CD8-positive, alpha-beta memory T cell (primary cell): ENCODE measurements at places on chromosomes 3 and 15. TPM values are rescaled to one million over a fixed set of nuclear protein-coding genes. Genes with fewer than 3 reads are reported as not detected.

The BCL2A1 gene
- 55.8 TPM for total RNA-seq

The ENTPD3 gene
- total RNA-seq, result not detected

The TMCO5A gene
- total RNA-seq, result not detected

GRCh38 chr15:30885814-30886213 lies 17.9 kb upstream of the FAN1 start:
- DNase-seq, result no peak
- no peak overlapping the region for H3K27ac ChIP-seq
- no peaks in the 10 kb centered on the region for H3K4me1 ChIP-seq

GRCh38 chr3:13207975-13208705 lies 134.9 kb upstream of the IQSEC1 start:
- H3K36me3 ChIP-seq, result no peaks in the 10 kb centered on the region
- H3K4me1 ChIP-seq, result no peaks in the 10 kb centered on the region
- H3K27me3 ChIP-seq, result peaks cover 6% of the 10 kb centered on the region
- no peak overlapping the region for H3K27ac ChIP-seq
- no peak overlapping the region for H3K4me3 ChIP-seq

DNA sequence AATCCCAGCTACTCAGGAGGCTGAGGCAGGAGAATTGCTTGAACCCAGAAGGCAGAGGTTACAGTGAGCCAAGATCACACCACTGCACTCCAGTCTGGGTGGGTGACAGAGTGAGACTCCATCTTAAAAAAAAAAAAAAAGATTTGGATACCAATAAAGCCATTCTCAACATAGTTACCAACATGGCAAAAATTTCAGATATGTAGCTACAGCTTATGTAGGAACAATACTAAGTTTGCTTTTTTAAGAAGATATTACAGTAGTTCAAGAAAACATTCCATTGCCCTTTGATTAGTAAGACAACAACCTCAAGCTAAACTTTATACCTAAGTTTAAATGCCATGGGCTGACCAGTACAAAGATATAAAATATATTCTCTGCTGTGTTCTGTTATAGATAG lies 34.4 kb downstream of the ZNF106 start:
- no peak overlapping the region for H3K4me3 ChIP-seq
- no peak overlapping the region for H3K27ac ChIP-seq
- no peak for DNase-seq
- peaks cover 7% of the 10 kb centered on the region for H3K36me3 ChIP-seq
- no peaks in the 10 kb centered on the region for H3K27me3 ChIP-seq

- no peaks in the 10 kb centered on the region for H3K4me1 ChIP-seq
- H3K4me3 ChIP-seq, result no peak overlapping the region
- DNase-seq, result no peak
- no peaks in the 10 kb centered on the region for H3K27me3 ChIP-seq
- no peak overlapping the region for H3K27ac ChIP-seq
Observed at GRCh38 chr3:42192334-42193200, 73.4 kb downstream of the CCK start.

GRCh38 chr3:108008106-108008505 lies 82.7 kb downstream of the CD47 start:
- no peaks in the 10 kb centered on the region for H3K27me3 ChIP-seq
- H3K4me1 ChIP-seq, result no peaks in the 10 kb centered on the region
- no peak overlapping the region for H3K4me3 ChIP-seq
- H3K36me3 ChIP-seq, result no peaks in the 10 kb centered on the region
- H3K27ac ChIP-seq, result no peak overlapping the region

DNA sequence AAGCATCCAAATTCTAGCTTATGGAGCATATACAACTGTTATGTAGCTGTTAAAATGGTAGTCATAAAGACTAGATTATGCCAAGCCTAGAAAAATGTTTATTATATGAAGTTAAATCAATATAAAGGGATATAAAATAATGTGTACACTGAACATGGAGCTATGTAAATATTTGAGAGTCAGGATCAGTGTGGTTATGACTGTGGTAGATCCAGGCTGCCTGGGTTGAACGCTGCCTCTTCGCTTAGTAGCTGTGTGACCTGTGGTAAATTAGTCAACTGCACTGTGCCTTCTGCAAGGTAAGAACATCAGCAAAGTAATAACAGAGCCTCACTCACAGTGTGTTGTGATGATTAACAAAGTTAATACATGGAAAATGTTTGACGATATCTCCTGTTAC lies 212.2 kb downstream of the RBMS3 start:
- no peaks in the 10 kb centered on the region for H3K27me3 ChIP-seq
- DNase-seq, result no peak
- H3K4me1 ChIP-seq, result no peaks in the 10 kb centered on the region
- no peaks in the 10 kb centered on the region for H3K36me3 ChIP-seq
- no peak overlapping the region for H3K4me3 ChIP-seq

The FAM81A gene
- total RNA-seq, result 0.83 TPM

The ARPP21 gene
- total RNA-seq, result not detected

DNA sequence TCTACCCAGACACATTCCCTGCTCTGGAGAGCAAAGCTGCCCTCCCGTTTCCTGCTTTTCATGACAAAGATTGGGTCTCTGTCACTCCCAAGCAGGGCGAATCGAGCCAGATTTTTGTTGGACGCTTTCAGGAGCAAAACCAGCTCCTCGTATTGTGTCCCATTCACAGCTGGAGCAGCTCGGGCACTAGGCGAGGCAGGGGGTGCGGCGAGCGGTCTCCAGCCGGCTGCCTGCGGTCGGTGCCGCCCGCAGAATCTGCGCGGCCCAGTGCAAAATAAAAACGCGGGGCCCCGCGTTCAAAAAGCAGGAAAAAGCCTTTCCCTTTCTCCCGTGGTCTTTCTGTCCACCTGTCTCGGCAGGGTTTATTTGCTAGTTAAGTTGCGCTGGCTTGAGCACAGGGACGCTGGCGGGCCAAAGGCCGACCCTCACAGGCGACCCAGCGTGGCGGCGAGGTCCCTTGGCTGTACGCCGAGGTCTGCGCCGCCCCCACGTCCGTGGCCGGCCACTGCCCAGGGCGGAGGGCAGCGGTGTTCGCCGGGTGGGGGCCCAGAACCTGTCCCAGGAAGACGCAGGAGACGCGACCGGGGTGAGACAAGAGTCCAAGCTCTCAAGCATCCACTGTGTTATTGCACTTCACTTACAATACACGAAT lies 71.2 kb downstream of the CYP19A1 start:
- no peak overlapping the region for H3K4me3 ChIP-seq
- H3K27ac ChIP-seq, result no peak overlapping the region
- no peak for DNase-seq
- no peaks in the 10 kb centered on the region for H3K36me3 ChIP-seq

DNA sequence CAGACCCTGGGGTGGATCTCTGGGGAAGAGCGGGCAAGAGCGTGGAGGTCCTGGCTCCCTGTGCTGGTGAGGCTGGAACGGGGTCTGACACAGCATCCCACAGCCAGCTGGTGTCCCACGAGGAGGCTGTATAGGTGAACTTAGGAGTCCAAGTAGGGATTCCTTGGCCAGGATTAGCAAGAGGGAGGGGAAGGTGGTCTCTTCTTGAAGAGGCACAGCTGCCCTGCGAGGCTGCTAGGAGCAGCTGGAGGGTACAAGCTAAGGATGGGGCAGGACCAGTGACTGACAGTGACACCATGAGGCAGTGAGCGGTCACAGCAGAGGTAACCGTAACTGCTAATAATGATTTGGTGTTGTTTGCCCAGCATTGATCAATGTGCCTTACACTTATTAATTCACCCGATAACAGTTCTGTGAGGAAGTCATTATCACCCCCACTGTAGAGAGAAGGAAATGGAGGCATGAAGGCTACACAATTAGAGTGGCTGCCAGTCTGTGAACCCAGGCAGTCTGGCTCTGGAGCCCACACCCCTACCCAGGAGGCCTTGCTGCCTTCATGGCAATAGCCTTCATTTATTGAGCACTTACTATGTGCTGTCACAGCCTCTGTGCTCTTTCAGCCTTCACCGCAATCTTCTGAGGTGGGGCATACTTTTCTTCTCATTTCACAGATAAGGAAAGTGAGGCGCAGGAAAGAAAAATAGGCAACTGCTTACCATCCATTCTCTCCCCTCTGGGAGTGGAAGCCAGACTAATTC lies 59.4 kb downstream of the TMEM44 start:
- no peak overlapping the region for H3K4me3 ChIP-seq
- no peaks in the 10 kb centered on the region for H3K4me1 ChIP-seq
- H3K27ac ChIP-seq, result no peak overlapping the region
- H3K27me3 ChIP-seq, result peaks cover 11% of the 10 kb centered on the region
- no peaks in the 10 kb centered on the region for H3K36me3 ChIP-seq
- DNase-seq, result peak; percentile 20

GRCh38 chr3:37740471-37740870 lies 121.2 kb upstream of the CTDSPL start:
- H3K36me3 ChIP-seq, result no peaks in the 10 kb centered on the region
- H3K27ac ChIP-seq, result no peak overlapping the region
- H3K27me3 ChIP-seq, result no peaks in the 10 kb centered on the region
- H3K4me1 ChIP-seq, result no peaks in the 10 kb centered on the region
- no peak overlapping the region for H3K4me3 ChIP-seq
- no peak for DNase-seq

DNA sequence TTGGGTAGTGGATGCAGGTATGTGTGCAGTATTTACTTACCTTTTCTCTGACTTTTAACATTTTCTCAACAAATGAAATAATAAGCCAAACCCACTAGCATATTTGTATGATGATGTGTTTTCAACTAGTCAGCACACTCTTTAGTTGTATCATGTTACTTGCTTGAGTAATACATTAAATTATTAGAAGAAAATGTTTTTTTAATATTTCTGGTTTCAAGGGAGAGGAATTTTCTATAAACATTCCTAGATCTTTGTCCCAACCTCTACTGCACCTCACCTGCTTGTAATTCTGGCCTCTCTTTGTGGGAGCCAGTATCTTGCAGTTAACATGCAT lies 161.8 kb upstream of the CBLB start:
- H3K4me3 ChIP-seq, result no peak overlapping the region
- no peaks in the 10 kb centered on the region for H3K27me3 ChIP-seq
- DNase-seq, result no peak
- H3K27ac ChIP-seq, result no peak overlapping the region
- no peaks in the 10 kb centered on the region for H3K36me3 ChIP-seq

DNA sequence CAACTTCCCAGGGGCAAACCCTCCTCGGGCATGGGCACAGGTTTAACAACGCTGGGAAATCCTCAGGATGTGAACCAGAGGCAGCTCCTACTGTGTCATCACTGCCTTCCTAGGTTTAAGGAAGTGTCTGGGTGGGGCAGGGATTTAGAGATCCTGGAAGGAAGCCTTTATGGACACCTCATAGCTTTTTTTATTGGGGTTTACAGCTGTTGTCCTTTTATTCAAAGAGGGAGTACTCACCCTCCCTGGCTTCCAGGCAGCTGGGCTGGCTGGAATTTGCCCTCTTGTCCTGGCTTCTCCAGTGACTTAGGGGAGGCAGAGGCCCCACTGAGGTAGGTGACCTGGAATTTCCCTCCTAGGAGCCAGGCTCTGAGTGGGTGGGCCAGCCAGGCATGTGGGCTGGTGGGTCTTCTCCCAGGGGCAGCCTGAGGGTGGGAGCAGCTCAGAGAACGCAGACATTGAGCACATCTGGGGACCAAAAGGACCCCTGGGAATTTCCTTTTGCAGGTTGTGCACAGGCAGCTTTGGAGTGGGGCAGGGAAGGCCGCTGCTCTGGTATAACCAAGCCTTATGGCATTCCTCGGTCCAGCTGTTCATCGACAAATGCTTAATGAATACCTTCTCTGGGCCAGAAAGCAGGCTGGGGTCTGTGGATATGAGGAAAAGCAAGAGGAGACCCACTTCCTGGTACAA lies 13.5 kb upstream of the FAM3D start:
- DNase-seq, result no peak
- no peaks in the 10 kb centered on the region for H3K27me3 ChIP-seq
- no peak overlapping the region for H3K4me3 ChIP-seq
- no peaks in the 10 kb centered on the region for H3K4me1 ChIP-seq
- no peaks in the 10 kb centered on the region for H3K36me3 ChIP-seq

- H3K4me3 ChIP-seq, result no peak overlapping the region
- H3K27ac ChIP-seq, result no peak overlapping the region
- no peaks in the 10 kb centered on the region for H3K4me1 ChIP-seq
- H3K27me3 ChIP-seq, result no peaks in the 10 kb centered on the region
Observed at GRCh38 chr3:54856271-54856670, 71.6 kb downstream of the LRTM1 start.

The MEX3B gene
- 0.61 TPM for total RNA-seq

DNA sequence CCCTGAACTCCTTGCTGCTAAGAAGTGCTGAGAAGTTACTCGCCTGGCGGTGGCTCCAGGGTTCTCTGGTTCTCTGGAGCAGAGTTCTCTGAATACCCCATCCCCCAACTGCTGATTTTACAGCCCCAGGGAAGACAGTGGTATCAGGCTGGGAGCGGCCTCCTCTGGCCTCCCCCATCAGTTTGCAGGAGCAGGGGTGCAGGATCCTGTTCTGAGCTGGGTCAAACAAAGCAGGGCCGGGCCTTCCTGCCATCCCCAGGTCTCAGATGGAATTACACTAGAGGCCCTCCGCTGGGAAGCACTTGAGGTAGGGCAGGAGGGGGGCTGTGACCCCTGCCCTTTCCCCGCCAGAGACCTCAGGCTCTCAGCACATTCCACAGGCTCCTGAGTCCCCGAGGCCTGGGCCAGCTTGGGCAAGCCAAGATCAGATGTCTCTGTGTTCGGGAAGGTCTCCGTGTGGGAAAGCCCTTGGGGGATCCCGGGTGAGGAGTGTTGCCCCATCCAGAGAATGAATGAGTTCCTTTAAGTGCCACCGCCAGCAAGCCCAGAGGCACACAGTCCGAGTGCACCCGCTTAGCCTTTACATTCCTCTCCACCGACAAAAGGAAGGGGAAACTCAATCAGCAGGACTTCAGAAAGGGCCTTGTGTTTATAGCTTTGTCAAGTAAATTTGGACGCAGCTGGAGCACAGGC lies 149.9 kb downstream of the LRRK1 start:
- DNase-seq, result no peak
- H3K27ac ChIP-seq, result no peak overlapping the region
- no peaks in the 10 kb centered on the region for H3K4me1 ChIP-seq
- no peaks in the 10 kb centered on the region for H3K27me3 ChIP-seq
- H3K4me3 ChIP-seq, result no peak overlapping the region

- no peak overlapping the region for H3K4me3 ChIP-seq
- no peak for DNase-seq
- H3K27me3 ChIP-seq, result no peaks in the 10 kb centered on the region
- H3K36me3 ChIP-seq, result no peaks in the 10 kb centered on the region
- no peak overlapping the region for H3K27ac ChIP-seq
- H3K4me1 ChIP-seq, result no peaks in the 10 kb centered on the region
Observed at GRCh38 chr3:11120091-11120805, 34.0 kb upstream of the HRH1 start.

DNA sequence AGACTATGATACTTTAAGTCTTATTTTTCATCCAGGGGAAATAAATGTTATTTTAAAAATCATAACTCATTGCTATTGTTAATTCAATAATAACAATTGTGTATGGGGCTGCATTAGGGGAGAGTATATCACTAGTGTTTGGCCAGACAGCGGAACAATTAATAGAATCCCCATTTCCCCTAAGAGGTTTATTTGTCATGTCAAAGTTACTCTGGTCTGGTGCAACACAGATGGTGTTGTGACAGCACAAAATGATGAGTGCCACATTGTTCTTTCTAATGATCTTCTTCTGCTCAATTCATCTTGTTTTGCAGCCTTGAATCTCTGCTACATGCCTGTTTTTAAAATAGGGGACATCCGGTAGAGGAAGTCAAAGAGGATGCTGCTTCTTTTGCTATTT lies 351.6 kb downstream of the NSUN3 start:
- DNase-seq, result no peak
- no peaks in the 10 kb centered on the region for H3K27me3 ChIP-seq

- DNase-seq, result no peak
- H3K4me3 ChIP-seq, result no peak overlapping the region
- H3K4me1 ChIP-seq, result no peaks in the 10 kb centered on the region
- no peak overlapping the region for H3K27ac ChIP-seq
Observed at GRCh38 chr3:153055779-153056178, 106.2 kb upstream of the RAP2B start.

The GANC gene
- 18.0 TPM for total RNA-seq

The SLC22A14 gene
- total RNA-seq, result not detected

GRCh38 chr3:160224811-160225175 lies 429 bp upstream of the C3orf80 start:
- H3K27ac ChIP-seq, result no peak overlapping the region
- H3K4me3 ChIP-seq, result peak overlapping the region; percentile 50
- peaks cover 29% of the 10 kb centered on the region for H3K27me3 ChIP-seq
- H3K4me1 ChIP-seq, result peaks cover 23% of the 10 kb centered on the region
